Ureter (tissue), 1 donor: ENCODE measurements at places on chromosomes 4 and X. TPM values are rescaled to one million over a fixed set of nuclear protein-coding genes. Genes with fewer than 3 reads are reported as not detected.

TMPRSS11A gene
- not detected for total RNA-seq

TLR1 gene
- total RNA-seq, result 4.0 TPM

TCEAL9 gene
- 52.1 TPM for total RNA-seq

- DNase-seq, result no peak
Measured at GRCh38 chrX:67563469-67564448, 19.9 kb downstream of the AR start.

GCNA gene
- total RNA-seq, result 1.6 TPM

DNA sequence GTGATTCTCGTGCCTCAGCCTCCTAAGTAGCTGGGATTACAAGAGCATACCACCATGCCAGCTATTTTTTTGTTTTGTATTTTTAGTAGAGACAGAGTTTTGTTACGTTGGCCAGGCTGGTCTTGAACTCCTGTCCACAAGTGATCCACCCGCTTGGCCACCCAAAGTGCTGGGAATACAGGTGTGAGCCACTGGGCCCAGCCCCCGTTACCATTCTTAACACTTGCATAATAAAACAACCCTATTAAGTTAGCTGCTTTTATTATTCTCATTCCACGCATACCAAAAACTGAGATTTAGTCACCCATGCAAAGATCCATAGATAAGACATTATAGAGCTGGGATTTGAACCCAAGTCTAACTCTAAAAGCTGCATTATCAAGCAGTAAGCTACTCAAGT lies 6.0 kb upstream of the TEX13A start:
- DNase-seq, result no peak

DNA sequence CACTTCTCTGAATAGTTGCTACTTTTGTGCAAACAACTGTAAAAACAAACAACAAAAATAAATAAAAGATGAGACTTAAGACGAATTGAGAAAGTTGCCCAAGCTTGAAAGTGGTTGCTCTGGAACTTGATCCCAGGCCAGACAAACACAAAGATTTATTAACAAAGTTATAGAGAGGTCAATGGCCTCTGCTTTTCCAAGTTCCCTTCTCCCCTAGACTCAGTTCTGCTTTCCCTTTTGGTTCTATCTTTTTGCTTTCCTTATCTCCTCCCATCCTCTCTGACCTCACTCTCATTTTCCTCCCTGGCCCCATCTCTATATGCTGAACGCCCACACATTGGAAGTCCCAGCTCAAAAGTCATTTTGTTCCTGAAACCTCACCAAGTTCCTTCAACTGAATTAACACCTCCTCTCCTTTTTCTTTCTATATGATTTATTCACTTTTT lies 82.7 kb downstream of the MXRA5 start:
- no peak for DNase-seq

AR gene
- 26.2 TPM for total RNA-seq

SLC7A11 gene
- total RNA-seq, result 19.2 TPM

- no peak for DNase-seq
Measured at GRCh38 chr4:37516057-37516775, 170.0 kb downstream of the RELL1 start.

- no peak for DNase-seq
Measured at GRCh38 chr4:24979554-24979953, 51.2 kb downstream of the LGI2 start.

ASB9 gene
- total RNA-seq, result 2.0 TPM

VSIG4 gene
- total RNA-seq, result 23.4 TPM

MRFAP1 gene
- total RNA-seq, result 196 TPM

CTAG2 gene
- total RNA-seq, result not detected

DNA sequence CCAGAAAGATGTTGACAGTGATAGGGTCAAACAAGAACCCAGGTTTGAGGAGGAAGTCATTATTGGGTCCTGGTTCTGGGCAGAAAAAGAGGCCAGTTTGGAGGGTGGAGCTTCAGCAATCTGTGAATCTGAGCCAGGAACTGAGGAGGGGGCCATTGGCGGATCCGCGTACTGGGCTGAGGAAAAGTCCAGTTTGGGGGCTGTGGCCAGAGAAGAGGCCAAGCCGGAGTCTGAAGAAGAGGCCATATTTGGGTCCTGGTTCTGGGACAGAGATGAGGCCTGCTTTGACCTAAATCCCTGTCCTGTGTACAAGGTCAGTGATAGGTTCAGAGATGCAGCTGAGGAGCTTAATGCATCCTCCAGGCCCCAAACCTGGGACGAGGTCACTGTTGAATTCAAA lies 3.7 kb downstream of the GPRASP2 start:
- DNase-seq, result no peak

H2BW2 gene
- total RNA-seq, result 0.26 TPM

GRCh38 chrX:123084797-123085196 lies 99.3 kb upstream of the GRIA3 start:
- no peak for DNase-seq
